ENCODE measurements at places on chromosomes 4 and X.

DNA sequence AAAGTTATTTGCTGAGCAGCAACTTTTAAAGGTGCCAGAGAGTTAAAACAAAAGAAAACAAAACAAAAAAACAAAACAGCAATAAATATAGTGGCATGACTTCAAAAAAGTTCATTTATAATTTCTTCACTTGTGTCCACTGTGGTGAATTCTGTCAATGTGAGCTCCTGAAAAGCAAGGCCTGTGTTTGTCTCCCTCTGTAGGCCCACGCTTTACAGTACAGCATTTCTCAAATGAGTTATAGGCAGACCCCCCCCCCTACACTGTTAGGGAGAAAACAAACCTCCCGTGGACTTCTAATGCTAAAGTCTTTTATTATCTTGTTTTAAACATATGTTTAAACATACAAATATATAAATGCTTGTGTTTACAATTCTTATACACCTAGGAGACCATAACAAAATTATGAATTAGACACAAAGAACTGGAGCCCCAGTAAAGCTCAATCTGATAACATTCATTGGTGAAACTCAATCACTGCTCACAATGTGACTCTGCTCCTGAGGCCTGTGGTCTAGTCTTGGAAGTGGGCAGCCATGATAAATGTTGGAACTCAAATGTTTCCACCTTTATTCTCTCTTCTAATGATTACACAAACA lies 47.0 kb upstream of the SCOC start:
- no peak for DNase-seq

DNA sequence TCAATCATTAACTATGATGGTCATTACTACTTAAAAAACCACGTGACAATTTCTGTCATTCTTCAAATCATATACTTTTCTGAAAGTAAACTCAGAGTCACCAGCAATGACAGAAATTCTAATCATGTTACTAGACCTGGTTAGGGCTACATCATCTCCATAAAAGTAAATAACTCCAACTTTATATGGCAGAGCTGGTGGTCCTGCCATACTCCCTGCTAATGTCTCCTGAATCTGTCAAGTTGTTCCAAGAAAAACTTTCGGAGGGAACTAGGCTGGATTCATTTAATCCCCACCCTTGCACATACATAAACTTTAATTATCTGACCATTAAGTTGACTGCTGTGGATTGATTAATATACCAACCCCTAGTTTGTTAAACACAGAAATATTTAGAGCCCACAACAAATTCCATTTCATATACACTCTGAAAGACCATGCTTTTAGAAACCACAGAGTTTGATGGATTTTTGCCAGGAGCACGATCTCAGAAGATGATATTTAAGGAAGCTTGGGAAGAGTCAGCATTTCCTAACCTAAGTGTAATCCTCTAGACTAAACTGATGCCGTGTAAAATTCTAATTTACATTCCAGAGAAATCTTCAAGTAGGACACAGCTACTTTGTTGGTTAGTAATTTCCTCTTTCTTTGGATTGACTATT lies 577.0 kb downstream of the FAT4 start:
- no peak for DNase-seq

- no peak for DNase-seq
These were observed 281.7 kb upstream of the PITX2 start for GRCh38 chr4:110904435-110905065.

DNA sequence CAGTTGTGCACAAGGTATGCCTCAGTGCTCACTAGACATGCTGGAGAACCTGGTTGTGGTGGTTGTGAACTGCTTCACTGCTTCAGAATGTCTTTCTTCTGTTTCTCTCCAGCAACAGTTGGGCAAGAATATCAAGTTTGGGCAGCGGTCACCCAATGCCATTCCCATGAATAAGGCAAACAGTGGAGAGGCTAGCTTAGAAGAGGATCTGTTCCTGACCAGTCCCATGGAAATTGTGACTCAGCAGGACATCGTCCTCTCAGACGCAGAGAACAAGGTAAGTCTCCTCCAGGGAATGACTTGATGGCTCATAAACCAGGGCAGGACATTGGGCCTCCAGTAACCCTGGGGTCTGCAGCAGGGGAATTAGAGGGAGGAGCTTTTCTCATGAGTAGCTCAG lies 79.9 kb downstream of the AASDH start:
- no peak for DNase-seq

DNA sequence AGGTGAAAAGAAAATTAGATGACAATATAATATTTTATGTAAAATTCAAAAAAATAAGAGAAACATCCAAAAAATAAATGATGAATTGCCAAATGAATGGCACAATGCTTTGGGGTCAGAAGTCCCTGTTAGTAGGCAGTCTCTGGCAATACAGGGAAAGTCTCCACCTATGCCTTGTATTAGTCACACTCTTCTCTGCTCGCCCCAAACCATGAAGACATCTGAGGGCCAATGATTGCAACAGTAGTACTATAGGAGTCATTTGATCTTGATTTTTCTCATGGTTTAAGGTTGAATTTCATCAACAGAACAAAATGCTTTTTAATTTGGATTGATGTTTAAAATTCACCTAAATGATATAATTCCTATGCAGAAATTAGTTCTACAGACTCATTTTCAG lies 3.9 kb upstream of the PRSS12 start:
- DNase-seq, result no peak

- no peak for DNase-seq
These were observed 268.1 kb downstream of the LAS1L start for GRCh38 chrX:65266482-65266881.

DNA sequence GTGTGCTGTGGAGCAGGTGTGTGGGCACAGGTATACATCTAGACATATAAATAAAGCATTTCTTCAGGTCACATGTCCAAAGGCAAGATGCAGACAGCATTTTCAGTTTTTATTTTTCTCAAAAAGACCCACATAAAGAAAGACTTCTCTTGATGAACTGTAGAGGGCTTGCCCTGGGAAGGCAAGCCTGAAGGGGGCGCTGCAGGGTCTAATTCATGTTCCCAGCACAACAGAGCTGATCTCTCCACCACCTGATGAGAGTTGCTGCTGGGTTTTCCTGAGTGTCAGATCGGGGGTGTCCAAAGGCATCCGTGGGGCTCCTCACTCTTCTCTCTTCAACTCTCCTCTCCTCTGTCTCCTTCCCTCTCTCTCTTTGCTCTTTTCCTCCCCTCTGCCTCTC lies 26.6 kb downstream of the ADRA2C start:
- DNase-seq, result no peak

GRCh38 chrX:72131317-72132294 lies at the start of gene RTL5:
TSS of gene RTL5 (minus strand) at chrX:72131915.
- DNase-seq, result peak; percentile 88

GRCh38 chr4:154009191-154009590 lies 220.3 kb upstream of the SFRP2 start:
- DNase-seq, result no peak

GRCh38 chr4:38905652-38906385 lies 38.2 kb downstream of the FAM114A1 start:
- DNase-seq, result no peak

DNA sequence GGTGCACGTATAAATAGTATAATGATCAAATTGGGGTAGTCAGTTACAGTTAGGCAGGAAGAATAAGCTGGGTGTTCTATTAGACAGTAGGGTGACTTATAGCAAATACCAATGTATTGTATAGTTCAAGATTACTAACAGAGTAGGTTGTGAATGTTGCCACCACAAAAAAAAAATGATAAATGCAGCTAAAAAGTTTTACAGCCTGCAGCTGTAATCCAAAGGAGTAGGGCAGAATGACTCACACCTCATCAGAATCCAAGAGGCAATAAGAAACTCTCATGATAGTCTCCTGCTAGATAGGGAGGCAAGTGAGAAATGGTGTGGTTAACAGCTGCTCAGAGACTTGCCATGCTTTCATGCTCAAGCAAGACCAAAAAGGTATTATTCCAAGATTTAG lies 19.6 kb upstream of the TCEAL4 start:
- no peak for DNase-seq

DNA sequence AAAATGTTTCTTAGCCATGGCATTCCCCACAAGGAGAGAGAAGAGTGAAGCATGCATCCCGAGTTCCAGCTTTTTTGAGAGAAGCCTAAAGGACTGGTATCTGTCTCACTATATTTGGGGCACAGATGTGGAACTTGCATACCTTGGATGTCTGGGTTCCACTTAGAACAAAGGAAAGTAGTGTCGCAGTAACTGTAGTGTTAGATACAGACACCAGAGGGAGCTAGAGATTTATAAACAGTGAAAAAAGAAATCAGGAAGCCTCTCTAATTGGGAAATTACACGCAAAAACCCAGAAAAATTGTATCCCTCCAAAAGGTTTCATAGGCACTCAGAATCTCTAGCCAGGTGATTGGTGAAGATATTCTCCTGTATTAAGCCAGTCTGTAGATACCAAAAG lies 34.4 kb downstream of the AGTR2 start:
- no peak for DNase-seq

GRCh38 chrX:148806145-148806870 lies 305.9 kb downstream of the AFF2 start:
- DNase-seq, result no peak

- DNase-seq, result no peak
These were observed 117.9 kb downstream of the COL4A5 start for GRCh38 chrX:108557580-108557979.

- DNase-seq, result no peak
These were observed 81.9 kb downstream of the HCCS start for GRCh38 chrX:11193035-11193469.

- DNase-seq, result no peak
These were observed 30.2 kb upstream of the SYTL5 start for GRCh38 chrX:37976153-37976552.

DNA sequence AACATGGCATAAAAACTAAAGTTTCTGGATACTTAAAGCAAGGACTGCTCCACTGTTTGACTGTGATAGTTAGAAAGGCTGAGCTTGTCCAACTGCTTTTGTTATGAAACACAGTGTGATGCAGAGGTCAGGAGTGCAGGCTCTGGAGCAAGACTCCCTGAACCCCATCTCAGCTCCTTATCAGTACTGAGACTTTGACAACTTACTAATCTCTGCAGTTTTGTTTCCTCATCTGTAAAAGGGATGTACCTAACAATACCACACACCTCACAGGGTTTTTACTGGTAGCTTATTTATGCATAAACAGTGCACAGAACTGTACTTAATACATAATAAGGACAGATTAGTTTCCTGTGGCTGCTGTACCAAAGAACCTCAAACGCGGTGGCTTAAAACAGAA lies 804.3 kb downstream of the FSTL5 start:
- no peak for DNase-seq

DNA sequence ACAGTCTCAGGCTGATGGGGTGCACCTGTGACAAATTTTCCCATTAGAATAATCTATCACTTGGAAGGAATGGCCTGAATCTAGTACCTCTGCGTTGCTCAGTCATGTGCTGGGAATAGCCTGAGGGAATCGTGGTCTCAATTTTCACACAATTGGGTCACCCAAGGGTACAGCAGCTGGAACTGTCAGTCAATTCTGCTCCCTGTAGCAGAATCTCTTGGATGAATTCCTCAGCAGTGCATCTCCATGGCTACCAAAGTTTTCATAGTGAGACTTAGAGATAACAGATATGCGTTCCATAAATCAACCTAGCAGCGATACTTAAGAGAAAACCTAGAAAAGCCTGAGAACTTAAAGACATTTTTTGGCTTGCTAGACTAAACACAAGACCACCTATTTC lies 288.7 kb upstream of the CTSO start:
- no peak for DNase-seq

- no peak for DNase-seq
These were observed 68.6 kb downstream of the RGS12 start for GRCh38 chr4:3361406-3361805.

DNA sequence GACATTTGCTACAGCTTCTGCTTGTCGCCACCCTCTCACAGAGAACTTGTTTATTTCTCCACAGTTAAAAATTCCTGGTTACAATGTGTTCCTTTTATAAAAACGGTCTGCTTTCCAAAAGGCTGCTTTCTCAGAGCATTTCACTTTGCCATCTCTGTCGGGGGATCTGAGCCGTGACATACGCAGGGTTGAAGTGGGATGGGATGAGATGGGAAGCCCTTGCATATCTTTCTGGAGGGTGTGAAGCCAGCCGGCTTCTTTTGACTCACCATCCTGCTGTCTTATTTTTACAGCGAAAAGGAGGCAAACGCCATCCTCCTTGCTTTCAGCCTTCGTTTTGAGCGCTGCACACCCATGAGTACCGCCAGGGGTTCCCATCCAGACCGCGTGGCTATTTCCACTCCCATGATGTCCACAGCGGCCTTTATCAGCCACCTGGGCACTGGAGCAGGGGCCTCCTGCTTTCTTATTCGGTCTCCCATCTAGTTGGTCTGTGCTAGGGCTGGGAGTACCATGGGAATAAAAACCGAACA lies 99.8 kb upstream of the GATB start:
- no peak for DNase-seq

- no peak for DNase-seq
These were observed 42.4 kb downstream of the PTTG2 start for GRCh38 chr4:38002451-38003071.

DNA sequence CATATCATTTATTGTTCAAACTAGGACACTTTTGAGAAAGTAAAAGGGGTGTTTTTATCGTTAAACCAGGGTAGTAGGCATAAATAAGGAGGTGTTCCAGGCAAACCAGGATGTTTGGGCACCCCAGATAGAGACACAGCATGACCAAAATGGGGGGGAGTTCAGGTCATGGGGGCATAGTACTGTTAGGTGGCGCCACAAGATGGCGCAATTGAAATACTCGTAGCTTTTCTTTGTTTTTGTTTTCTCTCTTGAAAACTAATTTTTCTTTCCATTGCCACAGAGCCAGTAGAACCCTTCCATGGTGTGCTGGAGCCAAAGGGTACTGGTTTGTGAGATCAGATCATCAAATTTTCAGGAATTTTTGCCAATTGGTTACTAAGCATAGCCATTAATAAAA lies 283.4 kb downstream of the BCOR start:
- peak; percentile 44 for DNase-seq

- no peak for DNase-seq
These were observed 51.2 kb downstream of the CXorf49B start for GRCh38 chrX:71814123-71814912.

- no peak for DNase-seq
These were observed 362.5 kb upstream of the TRAM1L1 start for GRCh38 chr4:117447925-117448324.

GRCh38 chr4:61864286-61864685 lies 664.2 kb downstream of the ADGRL3 start:
- DNase-seq, result no peak

- DNase-seq, result no peak
These were observed 58.1 kb downstream of the TMEM164 start for GRCh38 chrX:110060846-110061537.

DNA sequence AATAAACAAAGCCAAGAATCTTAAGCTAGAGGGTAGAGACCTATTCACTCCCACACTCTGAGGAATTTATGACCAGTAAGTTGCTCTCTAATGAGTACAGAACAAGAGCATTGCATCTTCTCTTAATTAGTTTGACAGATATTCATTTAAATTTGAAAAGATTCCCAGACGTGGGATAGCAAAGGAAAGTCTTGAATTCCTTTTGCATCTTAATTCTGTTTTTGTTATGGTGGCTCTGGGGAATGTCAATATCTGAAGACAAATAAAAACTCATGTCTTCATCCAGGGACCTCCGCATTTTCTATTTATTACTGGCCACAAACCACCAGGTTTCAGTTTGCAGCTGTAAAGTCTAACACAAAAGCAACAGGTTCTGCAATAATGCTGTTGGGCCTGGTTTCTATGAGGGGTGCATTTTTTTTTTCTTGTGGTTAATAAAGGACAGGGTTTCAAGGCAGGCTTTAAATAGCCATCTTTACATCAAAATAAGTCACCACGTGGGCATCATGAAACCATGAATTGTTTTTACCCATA lies 172.3 kb downstream of the SHROOM3 start:
- DNase-seq, result no peak

GRCh38 chrX:118220509-118220908 lies 103.9 kb upstream of the KLHL13 start:
- no peak for DNase-seq

Measured in left ventricle myocardium superior (tissue), 1 donor.